ENCODE measurements at places on chromosomes 1 and 21.

GRCh38 chr1:226510453-226510852, 38.1 kb upstream of the STUM start:
- DNase-seq = no peak

DNA sequence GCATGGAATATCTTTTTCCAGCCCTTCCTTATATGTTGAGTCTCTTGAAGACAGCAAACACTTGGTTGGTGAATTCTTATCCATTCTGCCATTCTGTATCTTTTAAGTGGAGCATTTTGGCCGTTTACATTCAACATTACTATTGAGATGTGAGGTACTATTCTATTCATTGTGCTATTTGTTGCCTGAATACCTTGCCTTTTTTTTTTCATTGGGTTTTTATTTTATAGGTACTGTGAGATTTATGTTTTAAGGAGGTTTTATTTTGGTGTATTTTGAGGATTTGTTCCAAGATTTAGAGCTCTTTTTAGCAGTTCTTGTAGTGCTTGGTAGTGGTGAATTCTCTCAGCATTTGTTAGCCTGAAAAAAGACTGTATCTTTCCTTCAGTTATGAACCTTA, 60.6 kb upstream of the ASPM start:
- no peak for DNase-seq

- no peak for DNase-seq
These were observed 85.9 kb downstream of the C21orf91 start for GRCh38 chr21:17733209-17733608.

DNA sequence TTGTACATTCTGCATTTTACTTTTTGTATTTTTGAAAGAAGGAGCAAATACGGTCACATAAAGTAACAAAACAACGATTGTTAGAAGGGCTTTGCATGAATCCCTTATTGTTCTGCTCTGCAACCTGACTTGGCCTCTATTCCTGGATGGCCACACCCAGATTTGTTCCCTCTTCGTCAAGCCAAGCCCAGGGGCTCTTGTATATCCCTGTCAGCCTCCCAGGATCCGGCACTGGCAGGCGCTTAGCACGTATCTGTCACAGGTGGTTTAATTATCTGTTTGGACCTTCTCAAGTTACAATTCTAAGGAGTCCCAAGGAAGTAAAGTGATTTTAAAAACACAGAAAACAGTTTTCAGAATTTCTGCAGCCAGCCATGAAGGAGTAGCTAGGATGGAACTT, 28.0 kb downstream of the CRYAA start:
- peak; percentile 46 for DNase-seq

DNA sequence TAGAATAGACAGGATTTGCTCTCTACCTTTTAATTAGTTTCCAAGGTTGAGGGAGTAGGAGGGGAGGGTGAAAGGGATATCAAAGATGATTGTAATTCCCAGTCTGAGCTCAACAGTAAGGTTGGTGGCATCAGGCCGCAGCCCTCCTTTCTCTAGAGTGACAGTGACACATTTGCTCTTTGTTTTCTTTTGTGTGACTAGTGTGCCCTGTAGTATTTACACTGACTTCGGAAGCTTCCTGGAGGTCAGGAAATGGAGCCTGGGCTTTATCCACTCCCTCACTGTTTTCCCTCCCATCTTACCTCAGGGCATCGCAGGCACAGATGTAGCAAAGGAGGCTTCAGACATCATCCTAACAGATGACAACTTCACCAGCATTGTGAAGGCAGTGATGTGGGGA, 44.7 kb upstream of the LAX1 start:
- no peak for DNase-seq

DNA sequence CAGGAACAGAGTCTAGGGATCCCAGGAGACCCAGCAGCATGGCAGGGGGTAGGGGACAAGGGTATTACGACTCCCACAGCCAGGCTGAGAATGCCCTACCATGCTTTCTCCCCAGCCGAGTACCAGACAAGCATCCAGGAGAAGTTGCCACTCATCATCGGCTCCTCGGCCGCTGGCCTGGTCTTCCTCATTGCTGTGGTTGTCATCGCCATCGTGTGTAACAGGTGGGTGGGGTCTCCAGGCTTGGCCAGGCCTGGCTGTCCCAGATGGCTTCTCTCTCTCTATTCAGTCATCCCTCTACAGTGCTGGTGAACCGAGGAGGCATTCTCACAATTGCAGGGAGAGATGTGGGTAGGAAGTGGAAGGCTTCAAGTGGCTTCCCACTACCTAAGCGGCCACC, 77.3 kb downstream of the LACTBL1 start:
- DNase-seq = no peak

DNA sequence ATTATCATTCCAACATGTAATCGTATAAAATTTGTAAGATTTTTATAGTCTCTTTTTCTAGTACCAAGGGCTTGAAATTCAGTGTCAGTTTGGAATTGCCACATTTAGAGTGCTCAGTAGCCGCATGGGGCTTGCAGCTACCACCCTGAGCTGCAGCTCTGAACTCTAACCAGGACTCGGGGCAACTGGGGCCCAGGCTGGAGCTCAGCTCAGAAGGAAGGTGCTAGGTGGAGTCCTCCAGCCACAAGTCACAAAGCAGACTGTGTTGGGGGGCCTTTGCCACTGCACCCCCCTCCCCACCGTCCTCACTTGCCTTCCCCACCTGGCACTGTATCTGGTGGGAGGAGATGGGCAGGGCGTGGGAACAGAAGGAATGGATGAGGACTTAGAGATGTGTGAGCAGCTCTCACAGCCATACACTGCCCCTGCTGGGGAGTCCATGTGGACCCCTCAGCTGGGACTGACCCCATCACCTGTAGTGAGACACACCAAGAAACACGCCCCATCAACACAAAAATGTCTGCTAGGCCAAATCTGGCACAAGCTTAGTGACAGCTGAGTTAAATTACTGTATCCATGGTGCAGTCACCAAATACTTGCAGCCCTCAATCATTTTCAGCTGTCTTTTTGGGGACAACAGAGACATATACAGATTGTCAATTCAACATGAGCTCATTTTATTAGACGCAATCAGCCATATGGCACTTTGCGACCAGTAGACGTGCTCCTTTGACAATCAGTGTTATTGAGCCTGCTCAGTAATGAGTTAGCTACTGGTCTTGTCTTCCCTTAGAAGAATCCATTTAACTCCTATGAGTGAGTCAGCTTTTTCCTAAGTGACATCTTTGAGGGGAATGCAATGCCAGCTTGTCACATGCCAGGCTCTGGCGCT, 241.7 kb upstream of the RAB4A start:
- no peak for DNase-seq

DNA sequence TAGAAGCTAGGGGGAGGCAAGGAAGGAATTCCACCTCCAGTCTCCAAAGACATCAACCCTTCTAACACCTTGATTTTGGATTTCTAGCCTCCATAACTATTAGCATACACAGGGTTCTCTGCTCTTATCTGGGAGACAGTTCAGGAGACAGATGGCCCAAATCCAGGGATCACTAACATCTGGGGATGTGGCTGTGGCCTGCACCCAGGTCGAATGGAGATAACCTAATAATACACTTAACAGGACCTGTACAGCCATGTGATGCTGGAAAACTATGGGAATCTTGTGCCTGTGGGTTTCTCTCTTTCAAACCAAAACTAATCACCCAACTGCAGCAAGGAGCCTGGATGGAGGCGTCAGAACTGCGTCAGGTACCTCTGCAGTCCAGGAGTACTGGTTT, 47.6 kb downstream of the KIAA0319L start:
- DNase-seq = no peak

DNA sequence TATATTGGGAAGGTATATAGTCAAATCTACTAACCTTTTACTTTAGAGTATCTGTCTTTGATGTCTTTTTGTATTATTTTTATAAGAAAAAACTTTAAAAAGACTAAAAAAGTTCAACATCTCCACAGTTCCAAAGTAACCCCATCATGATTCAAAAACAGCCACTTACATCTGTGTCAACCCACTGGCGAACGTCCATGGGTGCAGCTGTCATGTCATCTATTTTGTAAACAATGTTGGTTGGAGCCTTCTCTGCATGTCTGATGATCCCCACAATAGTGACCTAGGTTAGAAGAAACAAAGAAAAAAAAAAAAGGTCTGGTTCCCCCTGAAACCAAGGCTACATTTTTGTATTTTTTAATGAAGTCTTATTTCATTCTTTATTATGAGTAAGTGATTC, 28.0 kb upstream of the SMPDL3B start:
- DNase-seq = no peak

GRCh38 chr1:184022668-184023067, 14.9 kb downstream of the COLGALT2 start:
- DNase-seq = no peak

GRCh38 chr1:168391851-168392681, 111.4 kb downstream of the TBX19 start:
- peak; percentile 90 for DNase-seq

GRCh38 chr1:17958704-17959103, 148.9 kb upstream of the IGSF21 start:
- DNase-seq = no peak

DNA sequence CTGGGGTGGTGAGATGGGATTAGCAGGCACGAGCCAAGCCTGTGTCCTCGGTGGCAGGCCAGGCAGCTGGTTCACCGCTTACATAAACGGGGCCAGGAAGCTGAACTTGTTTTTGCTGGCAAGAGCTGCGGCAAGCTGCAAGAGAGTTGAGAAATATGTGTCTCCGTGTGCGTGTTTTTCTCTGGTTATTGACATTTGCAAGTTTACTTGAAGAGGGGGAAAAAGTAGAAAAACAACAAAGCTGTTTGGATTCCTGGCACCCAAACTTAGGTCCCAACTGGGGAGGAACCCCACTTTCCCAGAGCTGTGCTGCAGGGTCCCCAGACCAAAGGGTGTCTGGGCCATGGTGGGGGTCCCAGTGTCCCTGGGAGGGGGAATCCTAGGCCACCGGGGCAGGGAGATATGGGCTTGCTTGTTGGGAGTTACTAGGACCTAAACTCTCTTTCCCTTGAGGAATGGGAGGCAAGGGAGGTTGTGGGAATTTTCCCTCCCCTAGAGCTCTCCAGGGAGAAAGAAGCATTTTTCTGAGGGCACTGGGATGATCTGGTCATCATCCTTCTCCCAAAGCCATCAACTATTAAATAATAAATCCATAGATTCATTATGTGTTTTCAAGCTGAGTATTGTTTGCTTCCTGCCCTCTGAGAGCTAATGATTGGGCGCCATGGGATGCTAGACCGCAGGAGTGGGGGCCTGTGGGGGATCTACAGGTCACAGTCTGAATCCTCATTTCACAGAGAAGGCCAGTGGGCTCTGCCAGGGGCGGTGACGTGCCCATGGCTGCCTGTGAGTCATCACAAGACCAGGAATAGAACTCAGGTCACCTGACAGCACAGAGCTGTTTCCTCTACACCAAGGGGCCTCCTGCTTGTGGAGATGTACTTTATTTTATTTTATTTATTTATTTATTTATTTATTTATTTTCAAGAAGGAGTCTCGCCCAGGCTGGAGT, 14.8 kb downstream of the IL6R start:
- DNase-seq = peak; percentile 93

- no peak for DNase-seq
These were observed 94.0 kb downstream of the TMEM200B start for GRCh38 chr1:29029667-29030066.

- no peak for DNase-seq
These were observed 30.3 kb upstream of the TRABD2B start for GRCh38 chr1:48027533-48027835.

- DNase-seq = no peak
These were observed at the start of gene CHODL for GRCh38 chr21:18244671-18245463. CHODL (plus strand) TSS chr21:18244833; CDS start chr21:18245224, 391 bp downstream.

GRCh38 chr1:43352881-43353280, 5.9 kb upstream of the CDC20 start:
- no peak for DNase-seq

DNA sequence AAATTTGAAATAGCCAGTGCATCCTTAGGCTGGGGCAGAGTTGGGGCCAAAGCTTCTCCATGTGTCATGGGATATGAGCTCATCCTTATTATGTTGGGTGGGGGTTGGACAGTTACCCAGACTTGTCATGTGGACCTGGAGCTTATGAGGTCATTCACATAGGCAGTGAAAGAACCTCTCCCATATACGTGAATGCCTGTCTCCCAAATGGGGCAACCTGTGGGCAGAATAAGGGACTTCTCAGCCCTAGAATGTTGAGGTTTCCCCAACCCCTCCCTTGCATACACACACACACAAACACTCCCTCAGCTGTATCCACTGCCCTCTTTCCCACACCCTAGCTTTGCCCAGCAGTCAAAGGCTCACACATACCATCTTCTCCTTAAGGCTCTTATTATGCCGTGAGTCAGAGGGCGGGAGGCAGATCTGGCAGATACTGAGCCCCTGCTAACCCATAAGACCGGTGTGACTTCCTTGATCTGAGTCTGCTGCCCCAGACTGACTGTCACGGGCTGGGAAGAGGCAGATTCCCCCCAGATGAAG, 2.3 kb upstream of the IVL start:
- no peak for DNase-seq

DNA sequence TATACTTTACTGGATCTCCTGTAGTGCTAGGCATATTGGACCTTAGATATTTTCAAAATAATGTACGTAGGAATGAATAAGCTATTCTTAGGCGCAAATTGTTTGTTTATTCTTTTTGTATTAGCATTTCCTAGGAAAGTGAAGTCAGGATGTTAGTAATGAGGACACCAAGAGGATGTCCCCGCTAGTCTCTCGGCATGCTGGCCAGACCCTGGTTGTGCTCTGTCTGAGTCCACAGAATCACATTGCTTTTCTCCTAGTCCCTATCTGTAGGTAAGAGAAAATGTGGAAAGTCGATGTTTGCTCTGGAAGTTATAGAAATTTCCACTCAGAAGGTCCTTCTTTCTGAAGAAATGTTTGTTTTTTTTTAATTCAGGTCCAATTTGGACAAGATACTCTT, 31.1 kb downstream of the DNM3 start:
- DNase-seq = no peak

All from LNCaP clone FGC (cell line).